ENCODE measurements at places on chromosomes 13 and 19.
A peak's percentile ranks its signal among the peaks of the same experiment; 100 is the strongest.

DNA sequence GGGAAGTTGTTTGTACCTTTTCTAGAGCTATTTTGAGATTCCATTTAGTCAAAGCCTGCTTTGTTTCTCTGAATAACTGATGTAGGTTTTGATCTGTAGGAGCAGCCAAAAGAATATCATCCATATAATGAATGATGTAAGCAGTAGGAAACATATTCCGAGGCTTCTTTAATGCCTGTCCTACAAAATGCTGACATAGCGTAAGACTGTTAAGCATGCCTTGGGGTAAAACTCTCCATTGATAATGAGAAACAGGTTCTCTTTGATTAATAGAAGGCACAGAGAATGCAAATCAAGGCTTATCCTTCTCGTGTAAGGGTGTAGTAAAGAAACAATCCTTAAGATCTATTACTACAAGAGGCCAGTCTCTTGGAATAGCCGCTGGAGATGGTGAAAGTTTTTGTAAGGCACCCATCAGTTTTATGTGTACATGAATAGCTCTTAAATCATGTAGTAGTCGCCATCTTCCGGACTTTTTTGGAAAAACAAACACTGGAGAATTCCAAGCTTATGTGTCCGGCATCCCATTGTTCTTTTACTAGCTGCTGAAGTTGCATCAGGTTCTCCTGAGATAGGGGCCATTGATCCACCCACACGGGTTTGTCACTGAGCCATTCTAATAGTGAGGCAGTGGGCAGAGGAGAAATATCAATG, 13.5 kb downstream of the FPR3 start:
- peak; percentile 58 for DNase-seq

DNA sequence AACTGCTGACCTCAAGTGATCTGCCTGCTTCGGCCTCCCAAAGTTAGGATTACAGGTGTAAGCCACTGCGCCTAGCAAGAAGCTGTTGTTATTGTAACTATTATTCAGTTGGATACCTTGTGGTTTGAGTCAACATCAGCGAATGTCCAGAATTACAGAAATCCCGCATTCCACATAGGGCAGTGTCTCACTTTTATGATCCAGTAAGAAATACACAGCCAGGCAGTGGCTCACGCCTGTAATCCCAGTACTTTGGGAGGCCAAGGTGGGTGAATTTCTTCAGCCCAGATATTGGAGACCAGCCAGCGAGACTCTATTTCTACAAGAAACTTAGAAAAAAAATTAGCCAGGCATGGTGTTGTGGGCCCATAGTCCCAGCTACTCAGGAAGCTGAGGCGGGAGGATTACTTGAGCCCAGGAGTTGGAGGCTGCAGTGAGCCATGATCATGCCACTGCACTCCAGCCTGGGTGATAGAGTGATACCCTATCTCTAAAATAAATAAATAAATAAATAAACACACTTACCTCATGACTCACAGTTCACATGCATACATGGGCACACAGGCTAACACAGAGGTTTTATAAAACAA, 43.8 kb downstream of the SPTBN4 start:
- no peak for DNase-seq

DNA sequence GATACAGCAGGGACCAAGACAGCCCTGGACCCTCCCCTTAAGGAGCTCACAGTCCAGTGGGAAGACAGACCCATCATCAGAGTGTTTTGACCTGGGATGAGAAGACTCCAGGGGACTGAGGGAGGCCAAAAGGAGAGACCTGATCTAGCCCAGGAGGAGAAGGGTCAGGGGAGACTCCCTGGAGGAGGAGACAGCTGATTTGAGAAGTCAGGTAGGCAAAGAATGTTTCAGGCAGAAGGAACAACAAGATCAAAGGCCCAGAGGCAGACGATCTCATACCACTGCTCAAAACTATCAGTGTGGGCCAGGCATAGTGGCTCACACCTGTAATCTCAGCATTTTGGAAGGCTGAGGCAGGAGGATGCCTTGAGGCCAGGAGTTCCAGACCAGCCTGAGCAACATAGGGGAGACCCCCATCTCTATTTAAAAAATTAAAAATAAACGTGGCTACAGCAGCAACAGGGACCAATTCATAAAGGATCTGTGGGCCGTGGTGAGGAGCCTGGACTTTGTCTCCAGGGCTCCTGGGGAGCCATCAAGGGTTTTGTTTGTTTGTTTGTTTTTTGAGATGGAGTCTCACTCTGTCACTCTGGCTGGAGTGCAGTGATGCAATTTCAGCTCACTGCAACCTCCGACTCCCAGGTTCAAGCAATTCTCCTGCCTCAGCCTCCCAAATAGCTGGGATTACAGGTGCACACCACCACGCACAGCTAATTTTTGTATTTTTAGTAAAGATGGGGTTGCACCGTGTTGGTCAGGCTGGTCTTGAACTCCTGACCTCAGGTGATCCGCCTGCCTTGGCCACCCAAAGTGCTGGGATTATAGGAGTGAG, 2.2 kb upstream of the COX6B1 start:
- DNase-seq, result no peak

DNA sequence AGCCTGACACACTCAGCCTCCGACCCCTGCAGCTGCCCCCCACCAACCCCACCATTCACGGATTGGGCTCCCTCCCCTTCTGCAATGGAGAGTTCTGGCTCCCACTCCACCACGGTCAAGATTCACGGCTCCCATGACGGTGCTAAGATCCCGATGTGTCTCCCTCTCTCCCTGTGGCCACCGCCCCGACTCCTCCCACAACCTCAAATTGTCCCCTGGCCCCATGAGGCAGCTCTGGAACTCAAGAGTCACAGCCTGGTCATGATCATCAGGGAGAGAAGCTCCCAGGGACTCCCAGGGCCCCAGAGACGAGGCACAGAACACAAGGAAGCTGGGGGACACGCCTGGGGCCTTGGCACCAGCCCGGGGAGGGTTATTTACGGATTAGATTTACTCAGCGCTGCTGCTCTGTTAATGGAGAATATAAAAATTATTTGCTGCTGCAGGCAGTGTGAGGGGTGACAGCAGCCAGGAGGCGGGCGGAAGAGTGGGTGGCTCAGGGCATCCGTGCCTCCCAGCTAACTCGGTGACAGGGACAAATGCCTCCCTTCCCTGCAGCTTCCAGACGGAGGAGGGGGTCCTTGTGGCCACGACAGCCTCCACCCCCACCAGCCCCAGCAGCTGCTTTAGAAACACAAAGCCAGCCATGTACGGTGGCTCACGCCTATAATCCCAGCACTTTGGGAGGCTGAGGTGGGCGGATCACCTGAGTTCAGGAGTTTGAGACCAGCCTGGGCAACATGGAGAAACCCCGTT, 184.2 kb downstream of the PTPRS start:
- DNase-seq, result peak; percentile 15

DNA sequence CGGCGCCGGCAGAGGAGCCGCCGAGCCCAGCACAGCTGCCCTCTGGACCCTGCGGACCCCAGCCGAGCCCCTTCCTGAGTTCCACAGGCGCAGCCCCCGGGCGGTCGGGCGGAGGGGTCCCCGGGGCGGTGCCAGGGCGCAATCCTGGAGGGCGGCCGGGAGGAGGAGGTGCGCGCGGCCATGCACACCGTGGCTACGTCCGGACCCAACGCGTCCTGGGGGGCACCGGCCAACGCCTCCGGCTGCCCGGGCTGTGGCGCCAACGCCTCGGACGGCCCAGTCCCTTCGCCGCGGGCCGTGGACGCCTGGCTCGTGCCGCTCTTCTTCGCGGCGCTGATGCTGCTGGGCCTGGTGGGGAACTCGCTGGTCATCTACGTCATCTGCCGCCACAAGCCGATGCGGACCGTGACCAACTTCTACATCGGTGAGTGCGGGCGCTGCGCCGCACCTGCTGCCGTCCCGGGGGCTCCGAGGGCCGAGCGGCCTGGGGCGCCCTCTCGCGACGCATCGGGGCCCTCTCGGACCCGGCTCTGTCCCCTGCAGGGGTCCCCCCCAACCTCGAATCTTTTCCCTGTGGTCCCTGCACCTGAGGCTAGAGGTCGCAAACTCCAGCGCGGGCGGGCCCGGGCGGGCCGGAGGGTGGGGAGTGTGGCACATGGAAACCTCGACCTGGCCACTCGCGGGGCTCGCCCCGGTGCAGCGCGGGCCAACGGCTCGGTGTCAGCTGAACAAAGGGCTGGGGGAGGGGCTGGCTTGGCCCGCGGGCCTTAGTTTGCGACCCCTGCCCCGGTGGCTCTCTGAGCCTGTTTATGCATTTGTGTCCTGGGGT, at the start of gene KISS1R:
KISS1R (plus strand) TSS at position 11 of the 829 bp plus-strand sequence; CDS start at position 181, 170 bp downstream.
- DNase-seq, result peak; percentile 12

GRCh38 chr13:88189728-88190127, 518.6 kb downstream of the SLITRK5 start:
- DNase-seq, result no peak

DNA sequence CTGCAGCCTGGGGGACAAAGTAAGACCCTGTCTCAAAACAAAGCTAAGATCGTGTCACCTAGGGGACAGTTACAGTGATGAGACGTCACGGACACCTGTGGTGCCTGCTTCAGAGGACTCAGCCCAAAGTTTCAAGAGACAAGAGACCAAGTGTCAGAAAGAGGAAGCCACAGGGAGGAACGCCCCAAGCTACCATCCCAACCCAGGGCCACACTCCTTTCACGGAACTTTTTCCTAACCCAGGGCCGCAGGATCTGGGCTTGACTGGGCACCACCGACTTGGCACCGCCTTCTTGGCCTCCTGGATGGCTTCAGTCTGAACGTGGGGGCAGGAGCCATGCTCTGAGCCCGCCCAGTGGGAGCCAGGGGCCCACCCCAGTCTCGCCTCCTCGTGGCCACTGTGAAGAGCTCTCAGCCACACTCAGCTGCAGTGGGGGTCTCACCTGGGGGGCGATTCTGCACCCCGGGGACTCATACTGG, 8.5 kb downstream of the MOB3A start:
- DNase-seq, result no peak

GRCh38 chr19:38978326-38978689, 2.8 kb upstream of the FBXO17 start:
- DNase-seq, result no peak

- peak; percentile 89 for DNase-seq
Measured at GRCh38 chr19:5001615-5002014, 32.7 kb downstream of the KDM4B start.

DNA sequence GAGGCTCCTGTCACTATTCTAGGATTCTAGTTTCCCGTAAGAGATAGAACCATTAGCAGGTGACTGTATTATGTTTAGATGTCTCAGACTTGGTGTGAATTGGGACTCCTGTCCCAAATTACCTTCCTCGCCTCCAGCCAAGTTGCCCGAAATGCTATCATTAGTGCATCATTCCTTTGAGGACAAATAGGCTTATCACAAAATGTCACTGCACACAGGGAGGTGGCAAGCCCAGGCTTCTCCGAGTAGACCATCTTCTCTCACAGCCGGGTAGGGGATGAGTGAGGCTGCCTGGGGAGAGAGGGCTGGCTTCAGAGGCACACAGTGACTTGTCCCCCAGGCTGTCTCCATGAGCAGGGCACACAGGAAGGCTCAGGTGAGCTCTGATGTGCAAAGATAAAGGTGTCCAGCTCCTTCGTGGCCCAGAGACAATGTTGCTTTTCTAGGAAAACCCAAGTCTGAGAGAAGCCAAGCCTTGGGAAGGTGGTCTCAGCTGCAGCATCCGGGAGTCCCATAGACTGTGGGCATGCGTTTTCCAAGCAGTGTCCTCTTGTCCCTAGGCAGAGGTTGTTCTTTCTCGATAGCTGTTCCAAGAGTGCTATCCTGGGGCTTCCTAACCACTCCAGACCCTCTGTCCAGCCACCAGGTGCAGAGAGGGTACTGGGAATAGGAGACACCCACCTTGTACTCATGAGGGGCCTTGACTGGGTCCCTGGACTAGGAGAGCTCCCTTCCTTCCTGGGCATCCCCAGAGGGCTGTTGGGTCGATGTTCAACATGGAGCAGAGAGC, 163.1 kb upstream of the TSHZ3 start:
- DNase-seq, result no peak

- DNase-seq, result no peak
Measured at GRCh38 chr13:111943229-111943795, 123.6 kb upstream of the SOX1 start.

- DNase-seq, result peak; percentile 90
Measured at GRCh38 chr13:75180805-75181455, 301.0 kb downstream of the TBC1D4 start.

GRCh38 chr13:104098421-104098820, 1032.2 kb upstream of the SLC10A2 start:
- DNase-seq, result no peak

- no peak for DNase-seq
Measured at GRCh38 chr13:112934078-112934477, 34.9 kb upstream of the MCF2L start.

GRCh38 chr13:22014469-22014868, 343.6 kb downstream of the FGF9 start:
- DNase-seq, result no peak

GRCh38 chr19:47176627-47177090, 46.0 kb downstream of the SAE1 start:
- peak; percentile 67 for DNase-seq

GRCh38 chr19:28948026-28948425, 264.9 kb downstream of the UQCRFS1 start:
- no peak for DNase-seq

- no peak for DNase-seq
Measured at GRCh38 chr19:10637894-10638293, 12.5 kb downstream of the SLC44A2 start.

DNA sequence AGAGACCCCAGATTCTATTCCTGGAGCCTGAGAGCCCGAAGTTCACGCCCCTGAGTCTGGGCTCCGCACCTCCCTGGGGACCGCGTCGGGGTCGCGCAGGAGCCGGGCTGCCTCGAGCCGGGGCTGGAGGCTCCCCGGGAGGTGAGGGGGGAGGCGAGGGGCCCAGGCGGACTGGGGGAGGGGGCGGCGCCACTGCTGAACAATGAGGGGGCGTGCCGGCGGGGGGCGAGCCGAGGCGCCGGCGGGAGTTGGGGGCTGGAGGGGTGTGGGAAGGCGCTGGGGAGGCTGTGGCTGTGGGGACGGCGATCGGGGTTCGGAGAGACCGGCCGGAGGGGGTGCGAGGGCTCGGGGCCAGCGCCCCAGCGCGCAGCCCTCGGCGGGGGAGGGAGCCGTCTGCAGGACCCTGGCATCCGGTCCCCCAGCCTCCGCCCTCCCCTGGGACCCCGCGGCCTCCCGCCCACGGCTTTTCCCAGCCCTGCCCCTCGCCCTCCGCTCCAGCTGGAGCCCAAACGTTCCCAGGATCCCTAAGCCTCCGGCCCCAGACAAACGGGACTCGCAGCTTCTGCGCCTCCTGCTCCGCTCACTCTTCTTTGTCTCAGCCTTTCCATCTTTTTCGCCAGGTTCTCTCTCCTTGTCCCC, 922 bp downstream of the PLEKHG2 start:
- DNase-seq, result peak; percentile 76

- DNase-seq, result no peak
Measured at GRCh38 chr19:27905074-27905473, 1307.9 kb downstream of the UQCRFS1 start.

DNA sequence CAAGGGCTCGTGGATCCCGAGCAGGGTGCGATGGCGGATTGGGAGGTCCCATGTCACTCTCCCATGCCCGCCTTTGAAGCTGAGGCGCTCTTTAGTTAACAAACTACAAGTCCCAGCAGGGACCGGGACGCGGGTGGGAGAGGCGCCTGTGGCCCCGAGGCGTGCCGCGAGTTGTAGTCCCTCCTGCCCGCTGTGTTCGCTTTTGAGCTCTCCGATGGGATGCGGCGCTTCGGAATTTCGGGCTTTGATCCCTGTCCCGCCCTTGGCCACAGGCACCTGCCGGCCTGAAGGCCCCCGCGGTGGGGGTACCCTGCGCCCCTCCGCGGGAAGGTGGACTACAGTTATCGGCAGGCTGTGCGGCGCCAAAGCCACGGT, 11.0 kb downstream of the CYTH2 start:
- peak; percentile 41 for DNase-seq

Data from fibroblast of skin of scalp (primary cell).